ENCODE measurements at places on chromosomes 3 and 15.

DNA sequence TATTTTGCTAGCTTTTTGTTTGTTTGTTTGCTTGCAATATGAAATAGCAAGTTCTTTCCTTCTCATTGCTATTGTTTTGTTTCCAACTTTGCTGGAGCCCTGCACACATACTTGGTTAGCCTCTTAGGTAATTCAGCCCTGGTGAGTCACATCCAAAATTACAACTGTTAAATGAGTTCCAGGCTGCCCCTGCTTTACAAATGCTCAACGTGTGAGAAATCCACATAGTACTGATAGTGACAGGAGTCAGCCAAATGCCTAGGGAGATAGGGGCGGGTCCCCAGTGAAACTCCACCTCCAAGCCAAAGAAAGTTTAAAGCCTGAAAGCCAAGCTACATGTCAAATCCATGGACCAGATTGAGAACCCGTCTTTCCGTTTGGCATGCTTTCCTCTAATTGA is 81.3 kb upstream of the RNF7 start:
- DNase-seq = no peak

GRCh38 chr3:113514265-113514769 is 639 bp downstream of the SPICE1 start:
- DNase-seq = no peak

DNA sequence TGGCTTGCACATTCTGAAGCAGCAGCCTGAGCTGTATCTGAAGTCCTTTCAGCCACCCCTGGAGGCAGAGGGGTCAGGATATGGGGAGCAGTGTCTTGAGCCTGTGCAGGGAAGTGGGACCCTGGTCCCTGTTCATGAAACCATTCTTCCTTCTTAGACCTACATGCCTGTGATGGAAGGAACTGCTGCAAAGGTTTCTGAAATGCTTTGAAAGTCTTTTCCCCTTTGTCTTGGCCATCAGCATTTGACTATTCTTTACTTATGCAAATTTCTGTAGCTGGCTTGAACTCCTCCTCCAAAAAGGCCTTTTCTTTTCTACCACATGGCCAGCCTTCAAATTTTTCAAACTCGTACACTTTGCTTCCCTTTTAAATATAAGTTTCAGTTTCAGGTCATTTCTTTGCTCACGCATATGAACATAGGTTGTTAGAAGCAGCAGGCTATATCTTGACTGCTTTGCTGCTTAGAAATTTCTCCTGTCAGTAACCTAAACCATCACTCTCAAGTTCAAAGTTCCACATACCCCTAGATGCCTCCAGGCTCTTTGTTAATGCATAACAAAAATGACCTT is 62.3 kb downstream of the GALK2 start:
- DNase-seq = no peak

DNA sequence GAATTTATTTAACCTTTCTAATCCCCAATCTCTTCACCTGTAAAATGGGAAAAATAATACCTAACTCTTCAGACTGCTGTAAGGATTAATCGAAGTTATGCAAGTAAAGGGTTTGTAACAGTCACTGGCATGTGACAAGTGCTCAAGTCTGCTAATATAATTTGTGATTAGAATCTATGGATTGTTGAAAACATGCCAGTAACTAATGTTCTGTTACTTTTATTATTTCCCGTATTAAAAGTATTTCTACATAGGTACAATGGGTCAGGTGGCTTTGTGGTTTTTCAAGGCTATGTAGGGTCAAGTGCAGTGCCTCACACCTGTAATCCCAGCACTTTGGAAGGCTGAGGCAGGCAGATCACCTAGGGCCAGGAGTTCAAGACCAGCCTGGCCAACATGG is 29.4 kb downstream of the ULK4 start:
- no peak for DNase-seq

GRCh38 chr3:155070316-155070715 is 9.8 kb upstream of the MME start:
- DNase-seq = no peak

Measured in omental fat pad (tissue), 4 donors.